ENCODE measurements at places on chromosomes 4 and X.

- DNase-seq: peak; percentile 98
Observed at GRCh38 chr4:56958111-56958517, 19.3 kb downstream of the NOA1 start.

DNA sequence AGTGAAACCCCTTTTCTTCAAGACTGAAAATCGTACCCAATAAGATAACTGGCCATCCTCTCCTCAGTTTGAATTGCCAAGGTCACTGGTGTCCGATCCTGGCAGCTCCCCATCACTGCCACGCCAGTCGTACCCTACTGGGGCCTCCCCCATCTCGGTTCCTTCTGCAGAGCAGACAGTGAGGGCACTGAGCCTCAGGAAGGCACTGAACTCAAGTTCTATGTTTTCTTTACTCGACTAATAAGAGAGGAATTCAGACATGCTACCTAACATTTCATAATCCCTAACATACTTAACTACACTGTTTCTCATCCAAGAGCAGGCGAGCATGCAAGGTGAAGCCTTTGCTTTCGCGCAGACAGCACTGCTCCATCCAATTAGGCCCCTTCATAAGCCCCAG lies 23.4 kb downstream of the ZFYVE28 start:
- no peak for DNase-seq

GRCh38 chr4:139607502-139608060 lies 51.6 kb upstream of the SETD7 start:
- DNase-seq: no peak

- no peak for DNase-seq
Observed at GRCh38 chrX:129227366-129227765, 295.9 kb downstream of the SMARCA1 start.

DNA sequence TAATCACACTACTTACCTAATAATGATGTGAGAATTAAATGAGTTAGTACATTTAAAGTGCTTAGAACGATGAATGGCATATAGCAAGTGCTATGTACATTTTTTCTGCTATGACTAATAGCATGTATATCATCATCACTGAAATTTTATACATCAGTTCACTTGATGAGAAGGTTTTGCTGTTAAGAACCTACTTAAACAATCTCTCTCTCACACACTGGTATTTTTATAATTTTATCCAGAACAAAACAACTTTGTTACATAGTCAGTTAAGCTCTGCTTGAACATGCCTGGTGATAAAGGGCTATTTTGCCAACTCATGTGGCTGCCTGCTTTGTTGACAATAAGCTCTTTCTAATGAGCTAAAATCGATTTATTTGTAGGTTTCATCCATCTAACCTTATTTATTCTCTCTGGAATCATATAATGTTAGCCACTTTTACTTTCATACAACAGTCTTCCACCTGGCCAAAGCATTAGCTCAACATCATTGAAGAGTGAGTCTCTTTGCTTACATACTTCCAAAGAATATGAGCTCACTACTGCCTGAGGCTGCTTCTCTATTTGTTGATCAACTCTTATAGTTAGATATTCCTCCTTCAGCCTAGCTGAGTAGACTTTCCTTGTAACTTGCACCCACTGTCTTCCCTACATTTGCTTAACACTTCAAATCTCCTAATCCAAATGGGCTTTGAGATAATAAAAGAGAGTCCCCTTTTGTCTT lies 372.7 kb upstream of the BOD1L1 start:
- no peak for DNase-seq

- no peak for DNase-seq
Observed at GRCh38 chrX:82335772-82336171, 1133.9 kb downstream of the SH3BGRL start.

DNA sequence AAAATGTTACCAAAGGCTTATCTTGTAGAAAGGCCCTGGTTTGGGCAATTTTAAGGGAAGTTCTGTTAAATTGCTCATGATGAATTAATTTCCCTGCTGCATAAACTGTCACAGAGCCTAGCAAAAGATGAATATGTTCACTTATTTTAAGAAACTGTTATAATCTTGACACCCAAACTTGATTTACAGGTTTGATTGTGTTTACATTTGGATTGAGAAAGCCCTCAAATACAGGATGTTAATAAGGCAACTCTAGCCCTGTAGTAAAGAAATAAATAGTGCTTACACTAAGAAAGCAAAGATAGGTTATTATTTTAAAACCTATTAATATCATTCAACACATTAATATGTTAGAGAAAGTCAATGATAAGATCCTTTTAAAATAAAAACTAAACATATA lies 18.3 kb downstream of the GYG2 start:
- DNase-seq: no peak

GRCh38 chrX:72347366-72347765 lies 41.7 kb upstream of the CITED1 start:
- DNase-seq: no peak

DNA sequence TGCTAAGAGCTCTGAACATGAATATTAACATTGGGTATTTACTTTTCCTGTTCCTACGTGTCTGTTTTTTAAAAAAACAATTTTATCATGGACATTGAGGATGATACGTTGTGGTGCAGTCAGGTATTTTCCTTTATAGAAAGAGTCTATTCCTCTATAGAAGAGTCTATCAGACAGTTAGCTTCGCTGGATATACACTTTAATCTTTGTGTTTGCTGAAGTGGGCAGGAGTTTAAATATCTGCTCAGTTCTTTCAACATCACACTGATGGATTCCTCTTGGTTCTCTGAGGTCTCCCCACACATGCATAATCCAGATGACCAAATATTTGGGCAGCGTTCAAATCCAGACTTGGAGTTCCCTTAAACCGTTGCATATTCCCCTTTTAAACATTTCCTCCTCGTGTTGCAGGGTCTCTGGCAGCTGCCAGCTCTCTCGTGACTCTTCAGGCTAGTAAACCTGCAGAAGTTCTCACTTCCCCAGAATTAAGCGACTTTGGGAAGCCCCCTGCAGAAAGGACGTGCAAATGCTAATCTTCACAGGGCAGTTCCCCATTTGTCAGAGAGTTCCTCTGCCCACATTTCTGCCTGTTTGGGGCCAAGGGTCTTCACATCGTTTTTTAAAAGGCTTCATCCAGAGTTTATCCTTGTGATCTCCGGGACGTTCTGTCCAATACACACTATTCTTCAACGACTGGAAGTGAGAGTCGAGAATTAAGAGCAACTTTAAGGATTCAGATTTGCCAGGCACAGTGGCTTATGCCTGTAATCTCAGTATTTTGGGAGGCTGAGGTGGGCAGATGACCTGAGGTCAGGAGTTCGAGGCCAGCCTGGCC lies 20.5 kb upstream of the DHRSX start:
- peak; percentile 34 for DNase-seq

DNA sequence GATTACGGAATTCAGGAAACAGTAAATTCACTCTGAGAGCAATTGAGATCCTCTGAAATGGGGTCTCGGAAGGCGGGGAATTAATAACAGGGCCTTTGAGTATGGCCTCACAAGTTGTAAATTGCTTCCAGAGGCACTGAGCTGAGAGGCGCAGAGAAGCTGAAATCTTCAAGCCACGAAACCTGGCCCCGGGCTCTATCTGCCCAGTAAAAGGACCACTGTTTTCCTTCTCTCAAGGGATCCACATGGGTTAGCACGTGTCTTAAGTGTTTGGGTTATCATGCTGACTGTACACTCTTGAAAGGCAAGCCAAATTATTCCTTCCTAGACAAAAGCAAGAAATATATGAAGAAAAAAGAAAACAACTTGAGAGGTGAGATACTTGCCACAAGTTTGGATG lies 1012.9 kb upstream of the FTHL17 start:
- no peak for DNase-seq

DNA sequence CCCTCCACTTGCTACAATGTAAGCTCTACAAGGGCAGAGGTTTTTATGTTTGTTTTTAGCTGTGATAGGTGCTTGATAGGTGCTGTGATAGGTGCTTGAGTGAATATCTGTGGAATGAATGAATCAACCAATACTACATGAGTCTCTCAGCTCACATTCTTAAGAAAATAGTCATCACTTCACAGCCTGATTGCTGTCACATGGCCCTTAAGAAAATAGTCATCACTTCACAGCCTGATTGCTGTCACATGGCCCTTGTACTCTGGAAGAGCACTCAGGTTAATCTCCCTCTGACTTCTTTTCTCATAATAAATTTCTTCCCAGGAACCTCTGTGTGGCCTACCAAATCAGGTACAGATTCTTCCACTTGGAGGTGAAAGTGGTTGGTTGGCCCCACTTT lies 335.2 kb downstream of the TENM3 start:
- no peak for DNase-seq

GRCh38 chrX:150546711-150547153 lies 21.7 kb upstream of the MTM1 start:
- DNase-seq: peak; percentile 67

DNA sequence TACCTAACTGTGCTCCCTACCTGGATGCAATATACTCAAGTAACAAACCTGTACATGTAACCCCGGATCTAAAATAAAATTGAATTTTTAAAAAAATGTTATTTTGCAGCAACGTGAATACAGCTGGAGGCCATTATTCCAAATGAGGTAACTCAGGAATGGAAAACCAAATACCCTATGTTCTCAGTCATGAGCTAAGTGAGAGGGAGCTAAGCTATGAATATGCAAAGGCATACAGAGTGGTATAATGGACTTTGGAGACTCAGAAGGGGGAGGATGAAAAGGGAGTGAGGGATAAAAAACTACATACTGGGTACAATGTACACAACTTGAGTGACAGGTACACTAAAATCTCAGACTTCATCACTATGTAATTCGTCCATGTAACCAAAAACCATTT lies 78.6 kb downstream of the CENPC start:
- no peak for DNase-seq

DNA sequence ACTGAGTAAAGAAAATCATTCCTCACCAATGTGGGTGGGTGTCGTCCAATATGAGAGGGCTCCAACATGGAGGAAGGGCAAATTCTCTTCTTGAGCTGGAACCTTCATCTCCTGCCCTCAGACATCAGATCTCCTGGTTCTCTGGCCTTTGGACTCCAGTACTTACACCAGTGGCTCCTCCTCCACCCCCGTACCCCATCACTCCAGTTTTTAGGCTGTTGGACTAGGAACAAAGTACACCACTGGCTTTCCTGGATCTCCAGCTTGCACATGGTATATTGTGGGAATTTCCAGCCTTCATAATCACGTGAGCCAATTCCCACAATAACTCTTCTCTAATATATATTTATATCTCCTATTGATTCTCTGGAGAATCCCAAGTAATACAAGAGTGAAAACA lies 196.9 kb downstream of the PDHA2 start:
- no peak for DNase-seq

DNA sequence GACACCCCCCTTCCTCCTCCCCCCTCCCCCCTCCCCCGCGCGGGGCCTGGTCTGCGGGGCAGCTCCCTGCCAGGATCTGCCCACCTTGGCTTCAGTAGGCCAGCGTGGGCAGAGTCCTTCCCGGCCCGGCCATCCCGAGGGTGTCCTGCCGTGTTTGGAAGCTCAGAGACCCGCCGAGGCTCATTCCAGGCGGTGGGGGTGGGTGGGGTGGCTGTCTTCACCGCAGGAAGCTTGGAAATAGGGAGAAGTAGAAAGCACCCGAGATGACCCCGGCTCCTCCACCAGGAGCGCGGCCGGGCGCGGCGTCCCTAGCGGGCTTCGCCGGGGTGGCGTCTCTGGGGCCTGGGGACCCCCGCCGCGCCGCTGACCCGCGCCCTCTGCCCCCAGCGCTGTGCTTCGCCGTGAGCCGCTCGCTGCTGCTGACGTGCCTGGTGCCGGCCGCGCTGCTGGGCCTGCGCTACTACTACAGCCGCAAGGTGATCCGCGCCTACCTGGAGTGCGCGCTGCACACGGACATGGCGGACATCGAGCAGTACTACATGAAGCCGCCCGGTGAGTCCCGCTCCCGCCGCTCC lies 1.6 kb downstream of the NAT8L start:
- DNase-seq: no peak

DNA sequence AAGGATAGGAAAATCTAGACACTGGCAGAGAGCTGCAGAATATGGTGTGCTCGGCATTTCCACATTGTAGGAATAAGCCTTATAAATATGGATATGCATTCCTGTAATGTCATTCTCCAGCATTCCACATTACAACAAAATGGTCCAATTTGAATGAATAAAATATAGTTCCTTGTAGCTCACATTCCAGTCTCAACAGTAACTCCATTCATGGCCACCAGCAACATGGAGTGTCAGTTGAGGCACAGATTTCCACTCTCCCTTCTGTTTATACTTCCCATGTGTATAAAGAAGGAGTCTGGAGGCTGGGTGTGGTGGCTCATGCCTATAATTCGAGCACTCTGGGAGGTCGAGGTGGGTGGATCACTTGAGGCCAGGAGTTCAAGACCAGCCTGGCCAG lies 84.5 kb downstream of the AASDH start:
- DNase-seq: no peak

DNA sequence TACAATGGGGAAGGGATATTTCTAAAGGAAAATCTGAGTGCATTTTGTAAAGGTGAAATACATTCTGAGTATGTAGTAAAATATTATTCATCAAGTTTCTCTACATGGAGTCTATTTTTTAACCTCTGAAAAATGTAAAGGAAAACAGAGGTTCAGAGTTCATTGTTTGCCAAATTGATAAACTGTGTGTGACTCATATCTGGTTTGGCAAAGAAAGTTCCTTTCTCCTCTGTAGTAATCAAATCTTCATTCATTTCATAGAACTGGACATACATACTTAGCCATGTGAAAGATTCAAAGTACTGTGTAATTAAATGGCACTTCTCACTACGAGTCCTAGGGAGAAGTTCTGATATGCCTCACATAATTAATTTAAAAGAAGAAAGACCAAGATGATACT lies 61.6 kb downstream of the HPGD start:
- DNase-seq: no peak

GRCh38 chrX:104712515-104712914 lies 146.5 kb downstream of the IL1RAPL2 start:
- DNase-seq: no peak

DNA sequence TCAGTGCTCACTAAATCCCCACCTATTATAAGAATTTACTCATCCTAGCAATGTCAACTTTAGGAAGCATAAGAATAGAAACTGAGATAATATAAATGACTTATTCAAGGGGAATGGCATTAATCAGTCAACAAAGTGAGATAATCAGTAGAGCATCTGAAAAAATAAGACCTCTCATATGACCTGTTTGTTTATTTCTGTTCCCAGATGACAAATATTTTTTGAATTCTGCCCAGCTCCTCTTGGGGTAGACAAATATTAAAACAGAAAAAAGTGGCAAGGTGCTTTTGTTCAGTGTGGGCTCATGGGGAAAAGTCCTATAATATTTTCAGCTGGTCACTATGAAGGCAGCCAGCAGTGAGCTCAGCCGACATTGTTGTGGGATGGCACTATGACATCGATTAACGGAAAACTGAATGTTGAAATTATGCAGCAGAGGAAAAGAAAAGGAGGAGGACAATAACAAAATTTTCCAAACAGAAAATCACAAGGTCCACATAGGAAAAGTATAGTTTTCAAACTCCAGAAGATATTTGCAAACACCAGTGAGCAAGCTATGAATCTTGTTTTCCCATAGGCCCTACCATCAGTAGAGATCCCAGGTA lies 109.6 kb downstream of the ANXA3 start:
- no peak for DNase-seq

DNA sequence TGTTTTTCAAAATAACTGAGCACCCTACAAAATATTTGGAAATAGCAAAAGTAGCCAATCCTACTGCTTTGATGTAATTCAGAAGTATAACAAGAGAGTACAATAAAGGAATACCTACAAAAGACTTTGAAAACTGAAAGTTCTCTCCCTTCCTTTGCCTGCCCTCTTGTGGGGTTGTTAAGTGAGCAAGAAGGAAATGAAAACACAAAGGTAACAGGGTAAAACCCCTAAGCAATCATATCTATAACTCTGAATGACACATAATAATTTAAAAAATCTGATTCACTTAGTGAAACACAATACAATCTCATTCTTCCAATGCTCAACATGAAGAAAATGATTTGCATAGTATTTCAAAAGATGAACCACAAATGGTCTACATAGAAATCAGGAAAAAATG lies 98.2 kb downstream of the FRYL start:
- DNase-seq: no peak
